SW480 (cell line): ENCODE measurements at places on chromosomes 3 and 15.

DNA sequence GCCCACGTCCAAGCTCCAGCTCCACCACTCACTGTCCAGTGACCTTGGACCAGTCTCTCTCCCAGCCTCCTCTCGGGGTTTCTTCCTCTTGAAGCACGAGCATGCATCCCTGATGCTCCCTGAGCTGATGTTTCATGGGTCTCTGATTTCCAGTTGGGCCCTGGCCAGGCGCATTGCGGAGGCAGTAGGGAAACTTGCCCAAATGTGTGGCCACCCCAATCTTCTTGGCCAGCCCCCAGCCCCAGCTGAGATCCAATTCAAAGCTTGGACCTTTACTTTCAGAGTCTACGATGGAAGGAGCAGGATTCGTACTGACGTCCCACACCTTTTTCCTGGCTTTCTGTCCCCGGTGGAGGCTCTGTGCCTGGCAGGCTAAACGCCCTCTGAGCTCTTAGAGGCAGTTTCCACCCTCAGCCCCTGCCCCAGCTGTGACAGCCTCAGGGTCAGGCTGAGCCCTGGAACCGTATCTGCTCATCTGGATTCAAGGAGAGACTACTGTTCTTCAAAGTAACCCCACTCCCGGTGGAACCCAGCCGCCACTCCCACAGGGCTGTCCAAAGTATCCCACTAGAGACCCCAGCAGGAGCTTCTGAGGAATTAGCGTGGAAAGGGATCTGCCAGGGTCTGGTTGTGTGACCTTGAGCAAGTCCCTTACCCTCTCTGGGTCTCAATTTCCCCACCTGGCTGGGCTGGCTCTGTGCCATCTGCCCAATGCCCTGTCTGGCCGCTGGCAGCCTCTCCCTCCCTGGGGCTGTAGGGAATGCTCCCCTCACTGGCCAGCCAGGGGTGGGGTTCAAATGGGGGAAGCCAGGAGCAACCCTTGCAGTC, 37.4 kb downstream of the CPN2 start:
- no peak for DNase-seq

GRCh38 chr3:196650740-196651311, 11.3 kb downstream of the NRROS start:
- DNase-seq: peak; percentile 55

- no peak for DNase-seq
Measured at GRCh38 chr3:159150180-159150579, 348.3 kb downstream of the MFSD1 start.

DNA sequence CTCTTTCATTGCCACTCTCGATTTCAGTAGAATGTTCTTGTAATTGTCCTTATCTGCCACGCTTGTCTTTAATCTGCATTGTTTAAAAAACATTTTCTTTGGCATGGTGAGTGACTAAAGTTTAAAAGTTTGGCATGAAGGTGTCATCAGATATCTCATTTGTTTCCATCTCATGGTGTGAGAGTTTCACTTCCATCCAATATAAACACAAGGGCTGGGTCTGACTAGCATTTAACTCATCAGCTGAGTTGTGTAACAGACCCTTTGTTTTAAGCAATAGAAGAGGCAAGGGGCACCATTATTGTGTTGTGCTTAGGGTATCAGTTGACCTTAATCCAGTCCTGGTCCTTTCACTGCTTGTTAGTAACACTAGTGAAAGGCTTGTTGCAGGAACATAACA, 49.9 kb upstream of the IL12A start:
- no peak for DNase-seq

DNA sequence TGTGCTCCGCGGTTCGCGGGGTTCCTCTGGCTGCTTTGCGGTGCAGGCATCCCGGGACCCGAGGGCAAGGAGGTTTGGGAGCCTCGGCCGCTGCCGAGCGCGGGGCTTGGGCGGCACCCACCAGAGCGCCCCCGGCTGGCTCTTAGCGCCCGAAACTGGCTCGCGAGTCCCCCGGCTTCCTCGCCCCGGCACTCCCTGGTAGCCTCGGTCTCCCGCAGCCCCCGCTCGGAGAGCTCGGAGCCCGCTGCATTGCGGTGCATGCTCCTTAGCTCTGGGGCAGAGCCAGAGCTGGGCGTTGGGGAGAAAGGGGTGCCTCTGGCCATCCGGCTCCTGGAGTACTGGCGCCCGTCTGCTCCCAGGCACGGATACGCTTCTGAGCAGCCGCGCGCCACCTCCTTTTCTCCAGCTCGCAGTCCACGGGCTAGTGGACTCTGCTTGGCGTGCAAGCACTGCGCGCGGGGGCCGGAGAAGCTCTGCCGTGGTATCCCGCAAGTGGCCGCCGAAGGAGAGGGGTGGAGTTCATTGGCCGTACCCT, 753 bp downstream of the EPHB1 start:
- DNase-seq: no peak
